ENCODE measurements at places on chromosomes 2 and 18. TPM values are rescaled to one million over a fixed set of nuclear protein-coding genes. Genes with fewer than 3 reads are reported as not detected.

CYP20A1 gene
- total RNA-seq = 19.0 TPM

UGT1A1 gene
- not detected for total RNA-seq

LCT gene
- 0.16 TPM for total RNA-seq

IL36A gene
- not detected for total RNA-seq

FBLN7 gene
- total RNA-seq = 40.5 TPM

POU3F3 gene
- total RNA-seq = not detected
